Left cardiac atrium (tissue), 4 donors: ENCODE measurements at places on chromosomes 3 and 15. TPM values are rescaled to one million over a fixed set of nuclear protein-coding genes. Genes with fewer than 3 reads are reported as not detected.

ZDHHC23 gene
- total RNA-seq, result 2.2 TPM

STAG1 gene
- total RNA-seq, result 25.3 TPM

HHLA2 gene
- not detected for total RNA-seq

- DNase-seq, result no peak
Observed at GRCh38 chr3:152885076-152885475, 50.1 kb downstream of the P2RY1 start.

DNA sequence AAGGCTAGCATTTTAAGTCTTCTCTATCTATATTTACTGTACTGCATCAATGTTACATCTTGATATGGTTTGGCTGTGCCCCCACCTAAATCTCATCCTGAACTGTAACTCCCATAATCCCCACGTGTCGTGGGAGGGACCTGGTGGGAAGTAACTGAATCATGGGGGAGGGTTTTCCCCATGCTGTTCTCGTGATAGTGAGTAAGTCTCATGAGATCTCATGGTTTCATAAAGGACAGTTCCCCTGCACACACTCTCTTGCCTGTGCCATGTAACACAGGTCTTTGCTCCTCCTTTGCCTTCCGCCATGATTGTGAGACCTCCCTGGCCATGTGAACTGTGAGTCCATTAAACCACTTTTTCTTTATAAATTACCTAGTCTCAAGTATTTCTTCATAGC, 161.5 kb downstream of the TBC1D5 start:
- DNase-seq, result no peak

- DNase-seq, result no peak
Observed at GRCh38 chr3:95341314-95341713, 1278.5 kb downstream of the NSUN3 start.
